Aorta (tissue), 5 donors: ENCODE measurements at places on chromosomes 6 and 20.
A peak's percentile ranks its signal among the peaks of the same experiment; 100 is the strongest.

DNA sequence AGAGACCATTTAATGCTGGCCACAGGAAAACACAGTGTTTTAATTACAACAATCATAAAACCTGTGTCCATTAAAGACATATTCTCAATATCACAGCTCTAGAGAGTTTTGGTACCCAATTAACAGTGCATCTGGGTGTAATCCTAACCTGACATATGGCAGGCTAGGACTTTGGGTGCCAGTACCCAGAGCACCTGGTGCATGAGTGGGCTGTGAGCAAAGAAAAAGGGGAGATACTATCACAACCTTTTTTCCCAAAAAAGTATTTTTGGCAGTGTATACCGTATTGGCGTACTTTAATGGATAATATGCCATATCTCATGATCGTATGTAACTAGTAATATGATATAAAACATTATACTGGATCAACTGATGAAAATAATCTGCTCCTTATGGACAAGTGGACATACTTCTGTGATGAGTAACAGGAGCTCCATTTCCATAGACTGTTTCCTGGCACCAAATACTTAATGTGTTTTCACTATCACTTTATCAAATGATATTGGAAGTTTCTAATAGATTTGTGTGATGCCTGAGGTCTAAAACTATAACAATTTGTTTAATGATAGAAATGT, 91.7 kb downstream of the COL19A1 start:
- no peak for DNase-seq

- DNase-seq = no peak
Measured at GRCh38 chr6:35031611-35032529, 109.3 kb downstream of the TCP11 start.

GRCh38 chr20:37734228-37734985, 40.6 kb downstream of the CTNNBL1 start:
- DNase-seq = no peak

DNA sequence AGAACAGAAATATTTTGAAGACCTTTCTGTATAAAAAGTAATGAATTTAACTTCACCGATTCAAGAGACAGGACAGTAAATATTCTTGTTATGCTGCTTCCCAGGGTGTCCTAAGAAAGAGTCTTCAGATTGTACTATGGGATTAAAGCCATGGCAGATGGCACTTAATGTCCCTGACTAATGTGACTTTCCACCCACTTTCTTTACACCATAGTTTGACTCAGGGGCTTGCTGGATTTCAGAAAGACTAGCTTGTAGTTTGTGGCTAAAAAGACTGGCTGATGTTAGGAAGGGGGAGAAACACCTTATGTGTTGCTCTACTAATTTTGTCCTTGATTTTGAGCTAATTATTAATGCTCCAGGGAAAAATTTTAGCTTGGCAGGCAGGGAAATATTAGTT, 75.9 kb downstream of the UTRN start:
- DNase-seq = no peak

GRCh38 chr6:44342489-44342888, at the start of gene SPATS1:
Gene SPATS1, plus strand, starts transcription at chr6:44342650. Its CDS starts 446 bp downstream, at chr6:44343096.
- DNase-seq = peak; percentile 66

DNA sequence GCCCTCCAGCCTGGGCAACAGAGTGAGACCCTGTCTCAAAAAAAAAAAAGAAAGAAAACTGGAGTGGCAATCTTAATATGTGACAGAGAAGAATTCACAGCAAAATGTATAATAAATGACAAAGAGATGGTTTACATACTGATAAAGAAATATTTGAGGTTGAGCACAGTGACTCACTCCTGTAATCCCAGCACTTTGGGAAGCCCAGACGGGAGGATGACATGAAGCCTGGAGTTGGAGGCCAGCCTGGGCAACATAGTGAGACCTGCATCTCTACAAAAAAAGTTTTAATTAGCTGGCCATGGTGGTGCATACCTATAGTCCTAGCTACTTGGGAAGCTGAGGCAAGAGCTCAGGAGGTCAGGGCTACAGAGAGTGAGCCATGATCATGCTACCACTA, 12.4 kb upstream of the DEFB118 start:
- DNase-seq = no peak
